ENCODE measurements at places on chromosomes 16 and 17.

GRCh38 chr17:20073055-20073979 is 64.2 kb downstream of the SPECC1 start:
- DNase-seq, result no peak

DNA sequence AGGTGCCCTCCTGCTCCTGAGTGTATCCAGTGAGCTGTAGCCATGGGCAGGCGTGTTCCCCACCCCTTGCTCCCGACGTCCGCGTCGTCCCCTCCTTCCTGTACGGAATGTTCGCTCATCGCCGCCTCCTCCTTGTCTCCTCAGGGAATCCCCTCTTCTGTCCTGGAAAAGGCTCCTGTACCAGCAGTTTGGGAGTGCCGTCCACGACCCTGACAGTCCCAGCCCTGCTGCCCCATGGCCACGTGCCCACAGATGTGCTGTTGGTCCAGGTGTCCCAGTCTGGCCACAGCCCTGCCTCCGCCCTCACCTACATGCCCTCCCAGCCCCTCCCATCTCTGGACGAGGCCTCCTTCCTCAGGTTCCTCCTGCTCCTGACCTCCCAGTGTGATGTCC is 30.2 kb downstream of the OR1D5 start:
- no peak for DNase-seq

- no peak for DNase-seq
These were observed 19.7 kb downstream of the FBXO31 start for GRCh38 chr16:87363771-87364455.

GRCh38 chr17:72378414-72379390 is 257.9 kb downstream of the SOX9 start:
- no peak for DNase-seq

DNA sequence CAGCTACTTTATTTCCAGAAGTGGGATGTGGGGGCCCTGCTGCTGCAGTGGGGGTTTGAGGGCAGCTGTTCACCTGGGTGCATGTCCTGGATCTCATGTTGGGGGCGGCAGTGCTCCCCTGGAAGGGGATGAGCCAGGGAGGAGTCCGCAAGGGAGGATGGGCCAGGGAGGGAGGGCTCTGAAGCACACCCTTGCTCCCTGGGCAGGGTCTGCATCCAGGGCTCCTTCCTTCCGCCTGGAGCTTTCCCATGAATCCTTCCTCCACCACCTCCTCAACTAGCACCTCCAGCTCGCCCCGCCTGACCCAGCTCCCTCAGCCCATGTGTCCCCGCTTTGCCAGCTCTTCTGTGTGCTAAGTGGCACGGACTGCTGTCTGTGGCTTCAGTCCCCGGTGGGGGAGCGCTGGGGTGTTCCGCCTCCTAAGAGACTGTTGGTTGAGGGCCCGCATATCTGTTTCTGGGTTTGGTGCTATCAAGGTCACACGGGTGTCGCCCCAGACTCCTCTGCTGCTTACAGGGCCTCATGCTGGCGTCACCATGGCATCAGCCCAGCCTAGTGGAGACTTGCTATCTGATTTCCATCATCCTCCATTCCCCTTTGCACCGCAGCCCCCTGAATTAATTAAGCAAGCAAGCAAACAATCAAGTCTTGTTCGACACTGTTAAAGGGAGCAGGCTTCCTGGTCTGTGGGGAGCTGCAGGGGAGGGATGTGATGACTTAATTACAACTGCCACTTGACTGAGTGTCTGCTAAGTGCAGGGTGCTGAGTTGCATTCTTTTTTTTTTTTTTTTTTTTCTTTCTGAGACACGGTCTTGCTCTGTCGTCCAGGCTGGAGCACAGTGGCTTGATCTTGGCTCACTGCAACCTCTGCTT is 71.8 kb downstream of the PRKCA start:
- no peak for DNase-seq

DNA sequence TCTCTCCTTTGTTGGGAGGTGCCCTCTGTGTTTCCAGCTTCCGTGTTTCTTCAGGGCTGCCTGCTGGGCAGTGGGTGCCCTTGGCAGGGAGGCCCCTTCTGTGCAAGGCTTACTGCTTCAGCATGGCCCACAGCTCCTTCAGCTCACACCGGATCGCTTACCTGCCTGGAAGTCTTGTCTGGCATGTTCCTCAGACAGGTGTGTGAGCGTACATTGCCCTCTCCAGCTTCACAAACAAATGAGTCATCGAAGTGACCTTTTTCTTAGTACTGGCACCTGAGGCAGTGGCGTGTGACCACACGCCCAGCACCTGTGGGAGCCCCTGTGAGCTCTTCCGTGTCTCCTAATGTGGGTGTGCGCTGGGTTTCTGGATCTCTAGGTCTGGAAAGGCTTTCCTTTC is 3.5 kb downstream of the RAB40C start:
- no peak for DNase-seq

GRCh38 chr17:64060331-64060730 is 39.9 kb upstream of the ICAM2 start:
- no peak for DNase-seq

- no peak for DNase-seq
These were observed 42.0 kb downstream of the RPA1 start for GRCh38 chr17:1871756-1872155.

Measured in activated CD4-positive, CD25-positive, alpha-beta regulatory T cell (primary cell).